ENCODE measurements at places on chromosomes 2 and 18.

GRCh38 chr2:67258831-67259230, 138.3 kb upstream of the ETAA1 start:
- DNase-seq = no peak

GRCh38 chr2:47011264-47011663, 95.7 kb upstream of the MCFD2 start:
- DNase-seq = no peak

DNA sequence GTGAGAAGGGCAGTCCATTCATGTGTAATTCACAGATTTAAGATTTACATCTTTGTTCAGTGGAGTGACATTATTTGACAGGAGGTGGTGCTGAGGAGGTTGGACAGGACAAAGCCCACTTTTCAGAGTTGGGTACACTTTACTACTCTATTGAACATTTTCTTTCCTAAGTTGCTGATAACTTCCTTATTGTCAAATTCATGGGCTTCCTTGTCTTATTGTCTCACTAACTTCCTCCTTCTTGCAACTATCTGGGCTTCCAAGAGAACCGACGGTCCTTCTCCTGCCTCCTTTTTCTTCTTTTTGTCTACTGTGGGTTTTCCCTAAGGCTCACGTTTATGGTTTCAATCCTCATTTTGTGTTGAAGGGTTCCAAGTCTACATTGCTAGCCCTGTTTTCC, 67.7 kb upstream of the DNMT3A start:
- no peak for DNase-seq

- DNase-seq = no peak
Observed at GRCh38 chr2:128788636-128789220, 470.1 kb upstream of the HS6ST1 start.

DNA sequence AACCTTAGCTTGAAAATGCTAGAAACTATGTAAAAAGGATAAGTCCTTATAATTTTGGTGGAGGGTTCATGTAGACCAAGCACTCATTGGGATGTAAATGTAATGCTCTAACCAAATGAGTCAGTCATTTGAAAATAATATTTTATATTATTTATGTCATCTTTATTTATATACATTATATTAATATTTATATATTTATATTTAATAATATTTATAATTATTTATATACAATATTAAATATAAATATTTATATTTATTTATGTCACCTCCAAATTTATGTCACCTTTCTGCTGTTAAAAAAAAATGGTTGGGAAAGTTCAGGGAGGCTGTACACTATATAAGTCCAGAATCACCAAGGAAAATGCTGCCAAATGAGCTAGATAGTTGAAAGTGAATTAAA, 254.3 kb downstream of the FIGN start:
- no peak for DNase-seq

GRCh38 chr2:38384338-38384737, 7.3 kb upstream of the ATL2 start:
- no peak for DNase-seq

DNA sequence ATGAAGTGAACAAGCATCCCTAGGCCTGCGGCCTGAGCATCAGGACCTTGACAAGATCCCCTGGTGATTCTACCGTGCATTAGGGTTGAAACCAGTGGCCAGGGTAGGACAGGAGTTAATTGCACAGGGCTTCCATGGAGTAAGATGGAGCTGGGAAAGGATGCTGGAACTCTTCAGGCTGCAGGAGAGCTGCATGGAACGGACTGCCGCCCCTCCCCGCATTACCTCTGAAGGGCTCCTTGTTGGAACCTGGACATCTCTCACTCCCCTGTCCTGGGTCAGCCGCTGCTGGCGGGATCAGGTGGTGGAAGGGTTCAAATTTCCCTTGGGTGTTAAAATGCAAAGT, 156.6 kb upstream of the ID2 start:
- DNase-seq = no peak

DNA sequence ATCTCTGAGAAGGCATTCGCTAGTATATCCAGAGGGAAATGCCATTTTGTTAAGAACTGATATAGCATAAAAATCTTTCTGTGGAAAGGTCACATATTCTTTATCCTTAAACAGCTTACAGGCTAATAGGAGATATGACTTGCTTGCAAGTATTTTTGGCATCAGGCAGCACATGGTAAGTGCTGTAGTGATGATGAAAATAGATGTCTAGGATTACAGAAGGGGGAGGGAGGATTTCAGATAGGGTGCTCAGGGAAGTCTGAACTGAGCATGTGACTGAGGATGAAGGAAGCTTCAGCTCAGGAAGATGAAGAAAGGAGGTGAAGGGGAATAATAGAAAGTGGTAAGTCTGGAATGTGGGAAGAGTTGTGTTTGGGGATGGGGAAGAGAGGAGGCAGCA, 158.5 kb upstream of the NOSTRIN start:
- DNase-seq = peak; percentile 25

DNA sequence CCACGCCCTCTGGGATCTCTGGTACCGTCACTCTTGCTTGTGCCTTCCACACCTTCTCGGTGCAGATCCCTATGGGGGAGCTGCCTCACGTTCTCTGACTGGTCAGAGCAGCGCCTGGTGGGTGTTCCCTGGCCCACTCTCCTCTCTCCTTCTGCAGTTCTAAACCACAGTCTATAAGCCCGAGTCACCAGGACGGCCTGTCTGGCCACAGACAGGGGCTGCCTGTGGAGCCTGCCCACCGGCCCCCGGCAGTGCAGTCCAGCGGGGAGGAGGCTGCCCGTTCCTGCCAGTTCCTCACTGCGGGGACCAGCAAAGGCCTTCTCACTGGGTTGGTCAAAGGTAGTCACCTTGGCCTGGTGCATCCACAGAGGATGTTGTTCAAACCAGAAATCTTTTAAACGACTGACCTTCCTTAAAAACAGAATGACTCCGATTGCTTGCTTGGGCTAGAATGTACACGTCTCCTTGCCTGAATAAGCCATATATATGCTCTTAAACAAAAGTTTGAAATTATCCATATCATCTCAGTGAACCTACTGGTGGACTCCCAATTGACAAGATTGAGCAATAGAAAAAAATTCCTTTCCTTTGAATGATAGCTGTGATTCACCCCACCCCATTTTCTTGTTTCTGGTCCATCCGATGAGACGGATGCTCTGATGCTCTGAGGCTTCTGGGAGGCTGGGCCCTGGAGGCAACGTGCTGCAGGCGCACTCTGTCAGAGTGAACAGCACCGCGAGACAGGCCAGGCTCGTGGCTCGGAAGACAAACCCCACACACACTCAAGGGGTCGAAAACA, 61.2 kb downstream of the RALBP1 start:
- DNase-seq = no peak

DNA sequence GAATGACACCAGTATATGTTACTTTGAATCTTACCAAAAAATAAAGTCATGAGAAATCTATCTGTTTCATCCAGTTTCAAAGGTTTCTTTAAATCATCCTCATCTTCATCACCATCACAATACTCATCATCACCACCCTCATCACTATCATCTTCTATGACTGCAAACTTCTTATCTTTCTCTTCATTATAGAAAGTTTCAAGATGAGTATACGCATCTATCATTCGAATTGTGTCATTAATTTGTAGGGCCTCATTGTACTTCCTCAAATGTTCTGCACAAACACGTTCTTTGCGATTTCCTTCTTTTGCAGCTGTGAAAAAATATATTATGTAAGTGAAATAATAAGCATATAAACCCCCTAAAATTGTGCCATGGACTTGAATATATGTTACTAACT, 34.1 kb upstream of the FAP start:
- DNase-seq = no peak

GRCh38 chr18:58779529-58779928, 85.1 kb upstream of the ZNF532 start:
- no peak for DNase-seq

GRCh38 chr2:169528271-169528701, 18.8 kb downstream of the KLHL41 start:
- DNase-seq = peak; percentile 9

- DNase-seq = peak; percentile 16
Observed at GRCh38 chr2:15941871-15942710, 1.7 kb downstream of the MYCN start.

DNA sequence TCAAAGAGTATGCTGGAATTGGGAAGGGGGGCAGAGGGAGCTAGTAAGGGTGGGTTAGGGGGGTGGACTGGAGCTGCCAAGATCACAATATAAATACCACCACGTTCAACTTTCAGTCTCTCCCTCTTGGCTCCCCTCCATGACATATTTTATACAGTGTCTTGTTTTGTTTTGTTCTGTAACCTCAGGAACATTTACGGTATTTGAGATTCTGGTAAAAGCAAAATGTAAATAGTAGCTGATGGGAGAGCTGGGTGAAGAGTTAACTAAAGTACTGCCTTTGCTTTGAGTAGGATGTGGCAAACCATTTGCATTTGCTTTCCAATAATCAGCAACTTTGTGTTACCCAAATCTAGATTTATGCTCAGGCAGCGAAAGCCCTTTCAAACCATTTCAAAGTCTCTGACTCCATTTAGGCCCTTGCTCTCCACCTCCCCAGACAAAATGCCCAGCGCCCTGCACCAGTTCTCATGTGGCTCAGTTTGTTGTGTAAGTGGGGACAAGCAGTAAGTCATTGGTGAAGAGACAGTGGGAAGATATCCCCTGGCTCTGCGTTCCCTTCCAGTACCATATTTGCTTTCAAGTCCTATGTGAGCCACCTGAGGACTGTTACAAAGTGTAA, 17.4 kb downstream of the IRS1 start:
- no peak for DNase-seq

DNA sequence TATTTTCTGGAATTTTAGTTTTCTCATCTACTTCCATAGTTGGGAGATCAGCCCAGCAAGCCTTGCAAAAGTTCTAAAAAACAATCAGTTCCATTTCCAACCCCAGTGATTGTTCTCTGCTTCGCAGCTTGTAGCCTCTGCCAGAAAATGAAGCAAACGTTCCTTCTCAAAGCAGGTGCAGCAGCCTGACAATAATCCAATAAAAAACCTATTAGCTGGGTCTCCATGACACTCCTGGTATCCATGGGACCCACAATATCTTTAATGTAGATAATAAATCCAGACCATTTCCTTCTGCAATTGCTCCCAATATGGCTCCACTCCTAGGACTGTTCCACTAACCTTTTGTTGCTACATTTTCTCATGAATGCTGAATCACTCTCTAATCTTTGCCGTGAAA, 140.8 kb upstream of the SETBP1 start:
- no peak for DNase-seq

- no peak for DNase-seq
Observed at GRCh38 chr2:11597538-11598225, 63.8 kb downstream of the GREB1 start.

Measured in putamen (tissue), 1 donor.